Activated naive CD8-positive, alpha-beta T cell treated with anti-CD3 and anti-CD28 coated beads, Interleukin-2, amount 50 U/mL, for 24 hours (primary cell): ENCODE measurements at places on chromosomes 5 and 9.

- DNase-seq: no peak
These were observed 28.1 kb downstream of the ACSL6 start for GRCh38 chr5:131983244-131983771.

GRCh38 chr9:119758241-119758640 lies 389.0 kb upstream of the BRINP1 start:
- no peak for DNase-seq

- peak; percentile 17 for DNase-seq
These were observed 103.4 kb upstream of the GNA14 start for GRCh38 chr9:77751341-77752091.

- no peak for DNase-seq
These were observed 16.5 kb downstream of the SPARC start for GRCh38 chr5:151670083-151670686.

DNA sequence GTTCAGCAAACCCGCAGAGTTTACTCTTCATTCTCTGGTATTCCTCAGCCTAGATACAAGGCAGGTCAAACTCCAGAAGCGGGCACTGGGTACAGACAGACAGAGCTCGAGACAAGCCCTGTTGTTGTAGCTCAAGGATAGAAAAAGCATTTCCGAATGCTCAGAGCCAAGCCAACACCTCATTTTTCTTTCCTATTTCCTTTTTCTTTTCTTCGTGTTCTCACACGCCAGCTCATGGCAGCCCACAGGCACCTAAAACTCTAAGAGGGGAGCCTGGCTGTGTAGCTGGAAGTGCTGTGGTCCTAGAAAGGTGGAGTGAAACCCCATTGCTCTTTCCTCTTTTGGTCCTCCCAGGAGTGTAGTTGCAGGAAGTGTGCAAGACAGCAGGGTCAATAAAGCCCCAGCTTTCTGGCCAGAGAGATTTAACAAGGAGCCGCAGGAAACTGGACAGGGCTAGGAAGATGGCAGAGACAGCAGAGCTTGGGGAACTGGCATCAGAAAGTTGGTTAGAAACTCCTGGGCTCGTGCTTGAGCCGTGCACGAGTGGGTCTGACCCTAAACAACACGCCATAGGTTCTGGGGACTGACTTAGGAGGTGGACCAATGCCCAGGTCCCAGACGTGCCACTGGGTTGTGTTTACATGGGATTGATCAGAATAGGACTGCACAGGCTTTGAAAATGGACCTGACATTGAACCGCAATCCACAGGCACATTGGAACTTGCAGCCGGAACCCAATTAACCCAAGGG lies 41.6 kb downstream of the ADAMTS2 start:
- DNase-seq: no peak

DNA sequence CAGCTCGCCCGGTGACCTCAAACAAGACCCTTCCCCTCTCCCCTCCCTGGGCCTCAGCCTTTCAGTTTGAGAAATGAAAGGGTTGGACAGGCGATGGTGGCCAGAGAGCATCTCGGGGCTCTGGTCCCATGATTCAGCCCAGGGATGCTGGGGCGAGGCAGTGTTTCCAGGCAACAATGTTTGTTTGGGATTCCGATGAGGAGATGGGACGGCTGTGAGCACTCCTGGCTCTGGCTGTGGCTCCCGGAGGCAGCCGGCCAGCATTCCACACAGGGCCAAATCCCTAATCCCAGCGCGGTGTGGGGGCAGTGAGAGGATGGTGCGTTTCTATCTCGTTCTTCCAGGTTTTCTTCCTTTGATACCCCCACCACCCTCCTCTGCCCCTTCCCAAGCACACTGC lies 66.0 kb downstream of the HMCN2 start:
- DNase-seq: no peak
